ENCODE measurements at places on chromosomes 16 and 17. TPM values are rescaled to one million over a fixed set of nuclear protein-coding genes. Genes with fewer than 3 reads are reported as not detected.

Gene MPP3
- total RNA-seq = 12.1 TPM

Gene C17orf58
- total RNA-seq = 33.4 TPM

Gene FOXL1
- total RNA-seq = 7.8 TPM

Gene PRR29
- total RNA-seq = 0.42 TPM

Gene SLC12A3
- total RNA-seq = 0.16 TPM

Gene RAB37
- total RNA-seq = 3.2 TPM

Gene CD300E
- total RNA-seq = 0.42 TPM

Gene NPW
- not detected for total RNA-seq

Gene CRYBA1
- not detected for total RNA-seq

Gene PDILT
- total RNA-seq = not detected

Gene PRKCB
- total RNA-seq = 7.0 TPM

Gene ZNF423
- total RNA-seq = 14.0 TPM

Gene HAPSTR1
- total RNA-seq = 69.1 TPM

Gene NHLRC4
- 1.0 TPM for total RNA-seq

Gene USP43
- 0.74 TPM for total RNA-seq

Gene MYH13
- total RNA-seq = 0.05 TPM

Gene KRT31
- total RNA-seq = 0.16 TPM

Gene ACSM3
- total RNA-seq = 11.3 TPM

Gene ALOX12B
- 0.11 TPM for total RNA-seq

Gene TCAP
- 3.3 TPM for total RNA-seq

Gene LPO
- total RNA-seq = not detected

Gene SYT17
- 6.5 TPM for total RNA-seq

Gene SKAP1
- total RNA-seq = 1.7 TPM

Gene ZNF764
- total RNA-seq = 5.7 TPM

Gene WSCD1
- 6.8 TPM for total RNA-seq

Gene LRRC37B
- total RNA-seq = 31.6 TPM

Gene ODF4
- not detected for total RNA-seq

Gene TLCD3B
- 0.32 TPM for total RNA-seq

Gene KRT39
- total RNA-seq = not detected

Gene PRAC2
- total RNA-seq = 2.1 TPM

Gene VAMP2
- total RNA-seq = 12.1 TPM

Gene QRICH2
- total RNA-seq = 3.2 TPM

Gene TTYH2
- 20.1 TPM for total RNA-seq

Gene SLC38A8
- total RNA-seq = not detected

Gene IRF8
- 20.6 TPM for total RNA-seq

Gene GPR139
- not detected for total RNA-seq

Gene PRM2
- not detected for total RNA-seq

Gene KRTAP4-4
- total RNA-seq = not detected

Gene CHMP6
- total RNA-seq = 13.1 TPM

Gene B3GNT9
- total RNA-seq = 22.4 TPM

Gene KRTAP3-1
- total RNA-seq = not detected
